ENCODE measurements at places on chromosomes 11 and 22.

- DNase-seq, result no peak
Measured at GRCh38 chr22:21826204-21826603, 41.2 kb downstream of the MAPK1 start.

- no peak for DNase-seq
Measured at GRCh38 chr11:118618991-118619375, 11.6 kb downstream of the PHLDB1 start.

DNA sequence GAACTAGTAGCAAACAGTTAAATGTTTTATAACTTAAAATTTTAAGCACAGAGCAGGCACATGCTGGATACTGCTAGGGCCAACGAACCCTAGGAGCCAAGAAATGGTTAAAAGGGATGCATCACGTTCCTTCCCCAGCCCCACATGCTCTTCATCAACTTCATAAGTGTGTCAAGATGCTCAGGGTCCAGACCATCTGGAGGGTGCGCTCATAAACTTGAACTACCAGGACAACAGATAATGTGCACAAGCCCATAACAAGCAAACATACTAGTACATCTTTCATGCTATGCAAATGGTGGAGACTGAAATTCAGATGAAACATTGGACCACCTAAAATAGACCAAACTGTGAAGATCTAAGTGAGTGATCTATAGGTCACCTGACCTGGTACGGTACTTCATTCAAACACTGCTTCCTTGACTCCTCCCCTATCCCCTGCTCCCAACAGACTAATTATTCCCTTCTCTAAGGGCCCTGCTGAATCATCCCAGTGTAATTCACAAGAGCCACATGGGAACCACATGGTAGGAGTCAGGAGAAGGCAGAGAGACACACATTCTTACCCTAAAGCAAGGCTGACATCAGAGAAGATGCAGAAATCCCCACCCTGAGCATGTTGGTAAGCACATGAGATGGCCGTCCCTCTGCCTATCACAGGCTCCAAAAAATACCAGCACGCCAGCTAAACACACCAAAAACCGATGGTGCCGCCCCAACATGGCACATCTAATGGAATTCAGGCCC, 83.9 kb downstream of the ETS1 start:
- no peak for DNase-seq

- no peak for DNase-seq
Measured at GRCh38 chr11:6602096-6602940, 1.1 kb downstream of the RRP8 start.

GRCh38 chr11:104134745-104135144, 29.2 kb downstream of the PDGFD start:
- DNase-seq, result no peak

GRCh38 chr22:44019846-44020245, 4.3 kb upstream of the PARVB start:
- DNase-seq, result no peak

- no peak for DNase-seq
Measured at GRCh38 chr11:5696210-5696609, 6.6 kb downstream of the TRIM22 start.

DNA sequence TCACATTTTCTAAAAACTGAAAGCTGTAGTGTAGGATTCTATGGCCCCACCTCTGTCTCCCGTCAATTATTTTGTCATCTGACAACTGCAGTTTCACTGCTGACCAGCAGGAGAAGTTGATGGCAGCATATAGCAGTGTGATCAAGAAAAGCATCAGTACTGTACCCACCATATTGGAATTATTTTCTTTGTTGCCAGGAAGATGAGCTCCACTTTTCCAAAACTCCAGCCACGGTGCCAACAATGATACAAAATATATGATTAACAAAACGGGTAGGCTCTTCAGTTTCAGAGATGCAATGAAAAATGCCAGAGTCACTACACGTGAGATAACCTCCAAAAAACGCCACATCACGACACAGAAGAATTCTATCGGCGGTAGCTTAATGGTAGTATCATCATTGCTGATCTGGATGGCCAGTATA, 41.3 kb downstream of the XKR3 start:
- DNase-seq, result no peak

GRCh38 chr11:68542617-68543016, 82.1 kb downstream of the PPP6R3 start:
- no peak for DNase-seq

DNA sequence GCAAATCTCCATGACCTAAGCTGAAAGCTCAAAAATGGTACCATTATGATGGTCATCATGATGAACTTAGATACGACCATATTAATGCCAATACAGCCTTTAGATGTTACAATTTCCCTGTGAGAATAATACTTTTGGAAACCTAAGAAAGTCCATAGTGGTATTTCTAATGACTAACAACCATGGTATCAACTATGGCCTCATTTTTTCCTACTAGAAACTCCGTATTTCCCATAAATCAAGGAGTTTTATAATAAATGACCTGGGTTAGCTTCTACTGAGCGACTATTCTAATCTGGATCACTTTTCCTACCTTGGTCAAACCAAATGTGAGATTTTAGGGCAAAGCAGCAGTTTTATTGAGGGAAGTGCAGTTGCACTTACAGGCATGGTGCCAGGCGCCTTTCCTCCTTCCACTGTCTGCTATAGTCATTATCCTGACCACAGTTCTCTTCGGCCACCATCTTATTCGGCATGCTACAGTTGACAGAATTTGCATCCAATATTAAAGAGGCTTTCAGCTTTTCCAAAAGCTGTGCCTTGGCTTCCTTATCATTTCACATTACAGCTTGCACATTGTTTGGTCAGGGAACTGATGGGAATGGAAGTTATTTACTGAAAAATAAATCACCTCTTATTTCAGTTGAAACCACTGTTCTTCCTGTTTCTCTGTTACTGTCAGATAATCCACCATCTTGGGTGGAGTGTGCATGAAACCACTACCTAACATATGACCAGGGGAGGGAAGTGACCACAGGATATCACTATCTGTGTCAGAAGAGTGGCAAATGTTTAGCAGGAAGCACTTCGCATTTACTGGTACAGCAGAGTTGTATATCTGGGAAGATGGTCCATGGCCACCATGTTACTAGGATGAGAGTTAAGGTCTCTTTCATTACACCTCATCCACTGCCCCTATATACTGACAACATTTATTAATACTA, 74.5 kb upstream of the PICALM start:
- no peak for DNase-seq

DNA sequence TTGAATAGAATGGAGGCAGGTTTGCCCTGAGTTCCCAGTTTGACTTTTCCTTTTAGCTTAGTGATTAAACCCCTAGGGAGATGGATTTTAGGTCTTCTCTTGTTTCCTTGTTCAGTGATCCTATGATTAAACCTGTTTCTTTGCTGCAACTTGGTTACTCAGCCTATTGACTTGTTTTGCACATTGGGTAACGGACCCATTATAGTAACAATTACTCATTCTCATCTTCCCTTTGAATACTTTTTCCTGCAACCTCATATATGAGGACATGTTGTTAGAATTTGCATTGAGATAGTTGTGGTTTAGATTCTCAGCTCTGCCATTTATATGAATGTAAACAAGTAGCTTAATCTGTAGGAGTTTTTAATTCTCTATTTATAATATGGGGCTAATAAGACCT, 489.2 kb upstream of the CNTN5 start:
- DNase-seq, result no peak

GRCh38 chr11:114705280-114706024, 27.1 kb downstream of the NXPE2 start:
- no peak for DNase-seq

GRCh38 chr11:131463162-131463561, 92.7 kb downstream of the NTM start:
- no peak for DNase-seq

DNA sequence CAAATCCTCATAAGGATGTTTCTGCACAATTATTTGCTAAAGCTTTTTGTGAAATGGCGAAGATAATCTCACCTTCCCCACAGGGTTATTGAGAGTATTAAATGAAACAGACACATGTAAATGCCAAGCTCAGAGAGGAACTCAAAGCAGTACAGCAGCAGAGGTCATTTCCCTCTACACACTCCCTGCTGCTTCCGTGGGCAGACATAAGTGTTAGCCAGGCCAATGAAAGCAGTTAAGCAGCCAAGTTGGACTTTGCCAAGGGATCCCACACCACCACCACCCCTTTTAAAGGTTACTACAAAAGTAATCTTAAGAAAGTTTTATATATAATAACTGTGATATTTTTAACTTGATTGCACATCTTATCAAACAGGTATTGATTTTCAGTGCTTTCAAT, 4.0 kb upstream of the FAM111A start:
- DNase-seq, result no peak

DNA sequence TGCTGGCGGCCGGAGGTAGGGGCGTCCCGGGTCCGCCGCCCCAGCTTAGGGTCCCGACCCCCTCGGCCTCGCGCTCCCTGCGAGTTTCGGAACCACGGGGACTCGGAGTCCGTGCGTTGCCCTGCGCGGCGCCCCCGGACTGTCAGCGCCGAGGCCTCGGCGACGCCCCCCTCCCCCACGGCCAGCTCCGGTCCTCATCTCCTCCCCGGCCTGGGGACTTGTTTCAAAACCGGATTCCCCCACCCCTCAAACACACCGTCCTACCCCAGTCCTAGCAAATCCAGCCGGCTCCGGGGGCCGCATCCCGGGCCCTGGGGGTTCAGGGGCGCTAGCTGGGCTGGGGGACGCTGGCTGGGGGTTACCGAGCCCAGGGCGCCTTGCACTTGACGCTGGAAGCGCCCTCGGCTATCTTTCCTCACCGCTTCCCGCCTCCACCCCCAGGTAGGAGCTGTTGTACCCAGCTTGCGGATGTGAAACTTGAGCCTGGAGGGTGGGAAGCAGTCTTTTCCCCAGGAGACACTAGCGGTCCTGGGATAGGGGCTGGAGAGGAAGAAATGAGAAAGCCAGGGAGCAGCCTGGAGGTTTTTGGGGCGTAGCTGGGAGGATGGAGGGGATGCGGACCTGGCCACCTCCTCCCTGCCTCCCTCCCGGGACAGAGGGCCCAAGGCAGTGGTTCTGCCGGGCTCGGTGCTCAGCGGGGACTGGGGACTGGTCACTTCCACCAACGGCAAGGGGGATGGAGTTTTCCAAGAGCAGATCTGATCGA, 550 bp downstream of the FBLN1 start:
- no peak for DNase-seq

GRCh38 chr11:73379189-73379880, 3.1 kb downstream of the RELT start:
- no peak for DNase-seq

GRCh38 chr11:126163074-126163700, 48.3 kb downstream of the RPUSD4 start:
- no peak for DNase-seq

GRCh38 chr11:29023761-29024160, 915.6 kb downstream of the METTL15 start:
- no peak for DNase-seq

- DNase-seq, result no peak
Measured at GRCh38 chr11:126682590-126682989, 318.0 kb downstream of the KIRREL3 start.

DNA sequence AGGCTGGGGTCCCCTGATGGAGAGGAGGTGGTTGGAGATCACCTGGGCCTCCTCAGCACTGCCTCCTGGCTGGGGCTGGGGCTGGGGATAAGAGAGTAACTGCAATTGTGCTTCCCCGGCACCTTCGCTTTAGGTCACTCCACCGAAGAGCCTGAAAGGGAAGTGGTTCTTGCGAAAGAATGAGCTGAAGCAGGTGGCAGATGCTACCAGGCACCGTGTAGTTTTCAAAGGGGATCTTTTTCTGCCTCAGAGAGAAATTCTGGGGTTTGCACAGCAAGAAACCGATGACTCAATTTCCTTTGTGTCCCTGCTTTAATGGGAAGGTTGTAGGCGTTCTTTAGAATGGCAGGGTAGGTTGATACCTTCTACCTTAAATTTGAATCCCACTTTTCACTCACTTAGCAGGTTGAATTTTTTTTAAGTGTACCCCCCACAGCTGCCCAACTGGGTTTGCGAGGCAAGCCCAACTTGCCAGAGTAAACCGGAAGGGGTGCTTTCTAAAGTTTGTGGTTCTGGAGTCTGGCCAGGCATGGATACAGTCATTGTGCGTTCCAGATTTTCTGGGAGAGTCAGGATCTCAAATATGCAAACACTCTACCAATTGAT, 5.3 kb downstream of the CD44 start:
- DNase-seq, result no peak
